Stimulated activated CD4-positive, alpha-beta T cell treated with anti-CD3 and anti-CD28 coated beads, Interleukin-2, amount 100 ng/mL, for 24 hours (primary cell): ENCODE measurements at places on chromosomes 16 and 17.

GRCh38 chr17:55830699-55831471, 80.0 kb downstream of the PCTP start:
- DNase-seq: no peak

DNA sequence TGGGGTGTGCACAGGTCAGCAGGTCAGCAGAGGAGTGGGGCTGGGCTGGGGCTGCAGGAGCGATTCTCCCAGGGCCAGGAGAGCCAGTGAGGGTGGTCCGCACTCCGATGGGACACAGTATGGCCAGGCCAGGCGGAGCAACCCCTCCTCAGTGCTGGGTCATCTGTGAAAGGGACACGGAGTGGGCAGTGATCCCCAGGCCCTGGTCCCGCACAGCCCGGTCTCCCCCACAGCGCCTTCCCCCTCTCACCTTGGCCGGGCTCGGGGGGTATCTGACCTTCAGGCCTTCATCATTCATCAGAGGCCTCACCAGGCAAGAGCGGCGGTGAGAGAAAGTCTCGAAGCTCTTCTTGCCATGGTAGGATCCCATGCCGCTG, 10.0 kb downstream of the ALDH3A1 start:
- DNase-seq: no peak

DNA sequence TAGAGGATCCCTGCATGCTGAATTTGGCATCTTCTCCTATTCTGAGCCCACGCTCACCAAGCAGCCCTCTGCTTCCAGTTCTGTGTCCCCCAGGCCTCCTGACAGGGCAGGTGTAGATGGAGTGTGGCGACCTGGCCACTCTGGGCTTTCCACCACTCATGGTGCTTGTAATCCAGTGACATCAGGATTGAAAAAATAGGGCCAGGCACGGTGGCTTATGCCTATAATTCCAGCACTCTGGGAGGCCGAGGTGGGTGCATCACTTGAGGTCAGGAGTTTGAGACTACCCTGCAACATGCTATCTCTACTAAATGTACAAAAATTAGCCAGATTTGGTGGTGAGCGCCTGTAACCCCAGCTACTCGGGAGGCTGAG, 29.4 kb downstream of the UNK start:
- DNase-seq: no peak

- DNase-seq: no peak
These were observed 23.2 kb upstream of the FASN start for GRCh38 chr17:82121246-82121645.

DNA sequence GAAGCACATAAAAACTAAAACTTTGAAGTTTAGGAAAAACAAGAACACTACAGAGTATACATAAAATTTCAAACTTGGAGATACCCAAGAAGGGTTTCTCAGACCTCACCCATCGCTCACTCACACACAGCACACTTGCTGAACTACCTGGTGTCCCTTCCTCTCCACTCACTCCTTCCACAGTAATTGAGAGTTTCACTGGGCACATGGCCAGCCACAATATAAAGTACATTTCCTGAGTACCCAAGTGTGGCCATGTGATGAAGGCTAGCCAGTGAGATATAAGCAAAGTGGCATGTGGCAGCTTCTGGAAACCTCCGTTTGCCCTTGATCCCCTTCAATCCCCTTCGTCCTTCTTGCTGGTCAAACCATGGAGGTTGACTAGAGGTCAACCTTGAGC, 11.9 kb downstream of the TOX3 start:
- DNase-seq: no peak

DNA sequence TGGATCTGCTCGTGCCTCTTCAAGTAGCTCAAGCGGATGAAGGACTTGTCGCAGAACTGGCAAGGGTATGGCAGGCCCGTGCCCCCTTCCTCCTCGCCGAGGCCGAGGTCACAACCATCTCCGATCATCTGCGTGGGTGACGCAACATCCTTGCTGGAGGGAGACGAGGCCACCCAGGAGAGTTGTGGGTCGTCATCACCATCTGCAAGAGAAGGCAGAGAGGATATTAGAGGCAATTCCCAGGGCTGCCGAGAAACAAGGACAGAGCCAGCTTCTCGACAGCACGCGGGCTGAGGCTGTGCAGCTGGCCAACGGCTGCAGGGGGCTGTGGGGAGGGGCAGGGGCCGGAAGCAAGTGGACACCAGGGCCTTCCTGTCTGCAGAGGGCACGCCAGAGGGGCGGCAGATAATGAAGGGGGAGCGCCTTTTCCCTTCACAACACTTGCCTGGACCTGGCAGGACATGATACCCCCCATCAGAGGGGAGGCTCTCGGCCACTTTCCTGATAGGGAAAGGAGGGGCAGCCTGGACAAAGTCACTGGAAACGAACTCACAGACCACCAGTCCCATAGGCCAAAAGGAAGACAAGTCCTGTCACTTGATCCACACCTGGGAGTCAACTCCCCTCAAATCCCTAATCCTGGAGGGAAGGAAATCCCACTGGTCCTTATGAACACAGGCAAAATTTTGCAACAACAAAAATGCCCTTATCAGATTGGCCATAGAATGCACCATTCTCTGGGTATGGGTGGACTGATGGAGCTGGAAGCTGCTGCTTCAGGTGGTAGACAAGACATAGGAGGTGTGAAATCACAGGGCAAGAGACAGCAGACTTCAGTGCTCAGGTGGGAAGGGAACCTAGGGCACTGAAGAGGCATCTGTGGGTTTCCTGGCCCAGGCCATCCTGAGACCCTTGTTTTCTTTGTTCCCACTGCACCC, 217.0 kb downstream of the ZNF423 start:
- no peak for DNase-seq

- DNase-seq: peak; percentile 22
These were observed 998 bp upstream of the TMEM11 start for GRCh38 chr17:21214777-21215541.

DNA sequence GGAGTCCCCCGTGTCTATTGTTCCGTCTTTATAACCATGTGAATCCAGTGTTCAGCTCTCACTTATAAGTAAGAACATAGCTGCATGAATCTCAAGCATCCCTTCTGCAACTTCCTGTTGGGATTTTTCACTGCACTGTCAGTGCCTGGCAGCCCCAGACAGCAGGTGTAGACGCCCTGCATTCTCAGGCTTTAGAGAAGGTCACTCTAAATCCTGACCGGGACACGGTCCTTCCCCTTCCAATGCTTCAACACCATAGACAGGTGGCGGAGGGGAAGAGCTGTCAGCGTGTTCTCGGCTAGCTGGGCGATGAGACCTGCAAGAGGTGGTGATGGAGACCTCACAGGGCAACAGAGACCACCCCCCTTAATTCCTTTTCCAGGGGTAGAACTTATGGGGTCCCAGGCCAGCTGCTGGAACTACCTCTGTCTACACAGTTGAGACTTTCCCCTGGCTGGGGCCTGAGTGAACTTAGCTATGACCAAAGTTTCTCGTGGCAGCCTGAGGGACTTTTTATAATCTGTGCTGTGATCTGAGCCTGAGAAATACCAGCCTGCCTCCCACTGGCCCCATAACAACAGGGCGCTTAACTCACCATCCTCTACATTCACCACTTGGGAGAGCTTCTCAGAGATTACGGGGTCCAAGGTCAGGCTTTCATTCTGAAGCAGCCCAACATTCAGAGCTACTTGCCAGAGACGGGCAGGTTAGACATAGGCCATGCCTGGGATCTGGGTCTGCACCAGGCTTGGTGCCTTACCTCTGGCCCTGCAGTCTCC, 143.2 kb upstream of the TNRC6C start:
- no peak for DNase-seq

GRCh38 chr17:35875072-35875799, 4.9 kb downstream of the CCL5 start:
- DNase-seq: no peak

DNA sequence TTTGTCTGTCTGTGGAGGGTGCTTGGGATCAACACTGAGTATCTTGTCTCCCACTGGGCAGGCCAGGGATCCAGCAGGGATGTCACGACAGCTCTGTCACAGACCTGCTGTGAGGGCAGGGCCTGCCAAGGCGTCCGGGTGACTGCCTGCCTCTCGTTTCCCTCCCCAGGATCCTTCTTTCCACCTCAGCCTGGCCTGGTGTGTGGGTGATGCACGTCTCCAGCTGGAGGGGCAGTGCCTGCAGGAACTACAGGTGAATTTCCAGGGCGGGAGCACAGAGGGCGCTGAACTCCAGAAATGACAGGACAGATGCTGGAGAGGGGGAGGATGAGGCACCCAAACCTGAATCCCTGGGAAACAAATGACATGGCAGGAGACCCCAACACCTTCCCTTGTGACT, 6.8 kb upstream of the MMP15 start:
- DNase-seq: no peak

- DNase-seq: no peak
These were observed 15.1 kb upstream of the SLC52A1 start for GRCh38 chr17:5050278-5050677.

DNA sequence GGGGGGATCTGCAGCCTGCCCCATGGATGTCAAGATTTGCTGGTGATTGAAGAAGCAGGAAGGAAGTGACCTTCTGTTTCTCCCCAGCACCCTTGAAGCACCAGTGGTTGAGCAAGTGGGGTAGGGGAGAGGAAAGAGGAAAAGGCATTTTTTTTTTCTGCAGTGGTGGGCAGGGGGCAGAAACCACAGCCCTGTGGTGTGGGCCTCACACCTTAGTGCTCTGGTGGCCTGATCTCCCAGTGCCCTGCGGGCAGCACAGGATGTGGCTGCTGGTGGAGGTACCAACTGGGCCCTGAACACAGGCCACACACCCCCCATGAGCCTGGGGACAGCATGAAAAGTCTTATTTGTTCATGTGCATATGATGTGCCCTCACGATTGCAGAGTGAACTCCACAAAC, 7.1 kb downstream of the ITGAD start:
- DNase-seq: no peak

GRCh38 chr16:79628501-79628975, 28.0 kb upstream of the MAF start:
- peak; percentile 74 for DNase-seq
